Brain microvascular endothelial cell (primary cell): ENCODE measurements at places on chromosomes 11 and 22.

DNA sequence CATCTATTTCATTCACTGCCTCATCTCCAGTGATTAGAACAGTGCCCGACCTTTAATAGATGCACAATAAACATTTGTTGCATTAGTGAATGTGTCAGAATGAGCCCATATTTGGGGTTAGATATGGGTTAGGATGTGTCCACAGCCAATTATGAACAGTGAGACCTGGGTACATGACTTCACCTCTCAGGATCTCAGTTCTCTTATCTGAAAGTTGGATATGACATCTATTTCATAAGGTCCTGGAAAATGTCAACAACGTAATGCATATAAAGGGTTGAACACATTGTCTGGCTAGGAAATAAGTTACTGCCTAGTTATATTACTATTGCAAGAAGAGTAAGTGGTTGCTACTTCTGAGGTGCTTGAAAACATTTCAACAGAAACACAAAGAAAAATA is 79.7 kb upstream of the LDLRAD3 start:
- DNase-seq, result no peak

DNA sequence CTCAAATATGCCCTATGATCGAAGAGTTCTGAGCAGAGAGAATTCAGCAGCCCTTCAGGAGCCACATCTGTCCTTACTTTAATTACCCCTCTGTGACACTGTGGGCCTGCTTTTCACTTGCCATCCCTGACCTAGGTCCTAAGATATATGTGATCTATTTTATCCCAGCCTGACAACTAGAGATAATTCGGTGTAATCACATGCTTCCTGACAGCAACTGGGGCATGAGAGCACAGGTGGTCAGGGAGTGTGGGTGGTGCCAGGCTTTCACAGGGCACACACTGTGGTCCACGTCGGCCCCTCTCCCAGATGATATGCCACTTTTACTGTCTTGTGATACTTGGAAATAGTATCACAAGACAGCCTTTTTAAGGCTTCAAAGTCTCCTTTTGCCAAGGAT is 3.9 kb downstream of the TUBA8 start:
- no peak for DNase-seq

GRCh38 chr11:84720706-84721402 is 906.3 kb downstream of the DLG2 start:
- no peak for DNase-seq

GRCh38 chr11:117851106-117851505 is 25.4 kb downstream of the FXYD6 start:
- peak; percentile 53 for DNase-seq

GRCh38 chr11:46390331-46391171 is 1.0 kb downstream of the CHRM4 start:
- no peak for DNase-seq

- no peak for DNase-seq
Observed at GRCh38 chr22:33864723-33865130, 55.5 kb downstream of the LARGE1 start.

DNA sequence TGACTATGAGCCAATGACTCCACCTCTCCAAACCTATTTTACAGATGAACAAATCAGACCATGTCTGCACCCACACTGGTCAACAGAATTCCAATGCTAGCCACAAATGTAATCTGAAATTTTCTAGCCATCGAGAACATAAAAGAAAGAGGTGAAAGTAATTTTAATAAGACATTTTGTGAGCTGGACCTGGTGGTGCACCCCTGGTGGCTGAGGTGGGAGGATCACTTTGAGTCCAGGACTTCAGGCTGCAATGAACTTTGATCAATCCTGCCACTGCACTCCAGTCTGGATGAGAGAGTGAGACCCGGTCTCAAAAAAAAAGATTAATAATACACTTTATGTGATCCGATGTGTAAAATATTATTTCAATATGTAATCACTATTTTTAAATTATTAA is 9.4 kb upstream of the RNF185 start:
- DNase-seq, result no peak
